A673 (cell line): ENCODE measurements at places on chromosomes 13 and 19. TPM values are rescaled to one million over a fixed set of nuclear protein-coding genes. Genes with fewer than 3 reads are reported as not detected.

- no peaks in the 10 kb centered on the region for H3K27me3 ChIP-seq
- DNase-seq: peak; percentile 23
- H3K4me3 ChIP-seq: no peak overlapping the region
- H3K4me1 ChIP-seq: peaks cover 46% of the 10 kb centered on the region
- H3K36me3 ChIP-seq: peaks cover 12% of the 10 kb centered on the region
These were observed 56.4 kb downstream of the ZDHHC20 start for GRCh38 chr13:21402586-21403307.

The ZNF442 gene
- total RNA-seq: 0.86 and 0.90 TPM in 2 replicates

DNA sequence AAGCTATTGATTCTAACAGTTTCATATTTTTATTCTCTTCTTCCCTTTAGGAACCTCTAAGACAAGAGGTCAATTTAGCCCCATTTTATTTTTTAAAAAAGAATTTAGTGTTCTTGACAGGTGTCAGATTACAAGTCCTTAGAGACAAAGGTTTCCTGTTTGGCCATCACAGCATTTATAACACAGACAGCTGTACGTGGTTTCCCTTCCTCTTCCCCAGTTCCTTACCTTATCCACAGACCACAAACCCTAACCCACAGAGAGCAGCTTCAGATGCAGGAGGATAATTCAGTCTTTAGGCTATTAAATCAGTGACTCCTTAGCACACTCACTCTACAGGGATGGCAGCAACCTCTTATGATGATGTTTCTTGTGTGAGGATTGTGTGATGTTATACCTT lies 1210.1 kb downstream of the DIAPH3 start:
- no peak overlapping the region for H3K4me3 ChIP-seq
- no peaks in the 10 kb centered on the region for H3K36me3 ChIP-seq
- H3K27me3 ChIP-seq: no peaks in the 10 kb centered on the region
- DNase-seq: no peak

DNA sequence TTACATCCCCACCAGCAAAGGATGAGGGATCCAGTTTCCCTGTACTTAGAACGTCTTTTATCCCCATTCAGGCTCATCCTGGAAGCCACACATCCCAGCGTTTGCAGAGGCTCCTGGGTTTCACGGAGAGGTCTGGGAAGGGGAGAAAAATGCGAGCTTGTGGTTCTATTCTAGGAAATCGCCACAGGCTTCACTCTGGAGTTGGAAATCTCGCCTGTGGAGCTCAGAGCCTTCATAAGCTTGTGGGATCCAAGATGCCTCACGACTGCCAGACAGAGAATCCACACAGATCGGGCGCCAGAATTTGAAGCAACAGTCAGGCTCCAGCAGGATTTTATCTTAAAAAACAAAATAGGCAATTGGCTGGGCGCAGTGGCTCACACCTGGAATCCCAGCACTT lies 157.9 kb downstream of the PTPRS start:
- no peak overlapping the region for H3K4me3 ChIP-seq
- H3K4me1 ChIP-seq: no peaks in the 10 kb centered on the region
- H3K27me3 ChIP-seq: no peaks in the 10 kb centered on the region
- H3K27ac ChIP-seq: no peak overlapping the region
- no peak for DNase-seq
- H3K36me3 ChIP-seq: no peaks in the 10 kb centered on the region

DNA sequence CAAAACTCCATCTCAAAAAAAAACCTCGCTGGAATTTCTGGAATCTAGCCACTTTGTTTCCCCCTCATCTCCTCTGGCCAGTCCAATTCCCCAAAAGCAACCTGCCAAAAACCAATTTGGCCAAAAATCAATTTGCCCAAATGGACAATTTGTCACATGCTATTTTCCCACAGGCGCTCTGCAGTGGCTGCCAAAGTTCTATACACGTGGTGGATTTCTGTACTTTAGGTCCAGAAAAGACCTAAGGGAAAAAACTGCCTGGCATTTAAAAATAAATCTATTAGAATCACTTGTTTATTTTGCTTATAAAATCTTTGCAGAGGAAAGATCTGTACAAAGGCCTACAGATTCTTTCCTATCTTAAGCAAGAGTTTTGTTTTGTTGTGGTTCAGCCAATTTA lies 79.4 kb downstream of the MAP4K1 start:
- H3K27ac ChIP-seq: no peak overlapping the region
- H3K36me3 ChIP-seq: no peaks in the 10 kb centered on the region
- H3K27me3 ChIP-seq: no peaks in the 10 kb centered on the region
- no peaks in the 10 kb centered on the region for H3K4me1 ChIP-seq

The ASPDH gene
- 0.45 TPM in 1 of 2 replicates, not detected in the other for total RNA-seq

GRCh38 chr13:37716420-37717195 lies 118.0 kb upstream of the POSTN start:
- H3K4me3 ChIP-seq: no peak overlapping the region
- H3K4me1 ChIP-seq: no peaks in the 10 kb centered on the region
- H3K27me3 ChIP-seq: no peaks in the 10 kb centered on the region
- H3K36me3 ChIP-seq: no peaks in the 10 kb centered on the region

The ZNF439 gene
- total RNA-seq: 4.0 and 4.4 TPM in 2 replicates

The ZNF559 gene
- total RNA-seq: 12.3 and 17.2 TPM in 2 replicates

- H3K4me1 ChIP-seq: peaks cover 2% of the 10 kb centered on the region
- no peak overlapping the region for H3K4me3 ChIP-seq
- H3K27me3 ChIP-seq: peaks cover 4% of the 10 kb centered on the region
- peak; percentile 47 for DNase-seq
- H3K36me3 ChIP-seq: no peaks in the 10 kb centered on the region
These were observed 11.0 kb downstream of the PRKCG start for GRCh38 chr19:53892981-53893325.

DNA sequence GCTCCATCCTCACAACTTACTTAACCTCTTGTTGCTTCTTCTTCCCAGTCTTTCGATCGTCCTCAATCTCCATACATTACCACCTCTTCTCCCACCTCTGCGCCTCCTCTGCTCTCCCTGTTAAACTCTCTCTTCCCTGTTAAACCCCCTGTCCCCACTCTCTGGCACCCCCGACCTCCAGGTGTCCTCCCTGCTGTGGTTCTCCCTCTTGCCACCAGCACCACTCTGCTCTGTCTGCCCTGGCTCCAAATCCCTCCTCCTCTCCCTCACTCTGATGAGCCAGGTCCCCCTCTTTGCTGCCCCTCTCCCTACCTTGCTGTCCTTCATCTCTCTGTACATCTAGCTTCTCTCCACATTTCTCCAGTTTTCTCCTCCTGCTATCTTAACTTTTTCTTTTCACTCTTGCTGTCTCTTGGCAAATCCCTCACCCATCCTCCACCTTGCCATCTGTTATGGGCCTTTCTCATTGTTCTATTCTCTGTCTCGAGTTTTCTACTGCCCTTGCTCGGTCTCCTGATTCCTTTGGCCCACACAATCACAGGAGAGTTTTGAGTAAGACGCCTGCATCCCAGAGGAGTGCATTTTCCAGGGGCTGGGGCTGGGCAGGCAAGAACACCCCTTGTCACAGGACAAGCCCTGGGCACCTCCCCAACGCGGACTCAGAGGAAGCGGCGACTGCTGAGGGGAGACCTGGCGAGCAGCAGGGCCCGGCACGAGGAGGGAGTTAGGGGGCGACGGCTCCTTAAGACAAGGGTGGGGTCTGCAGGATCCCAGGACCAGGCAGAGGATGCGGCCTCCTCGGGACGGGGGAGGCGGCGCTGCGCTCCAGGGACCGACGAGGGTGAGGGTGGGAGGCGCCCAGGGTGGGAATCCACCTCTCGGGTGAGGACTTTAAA lies 21.4 kb upstream of the ERVV-1 start:
- no peak for DNase-seq
- H3K27ac ChIP-seq: no peak overlapping the region
- no peaks in the 10 kb centered on the region for H3K4me1 ChIP-seq
- no peaks in the 10 kb centered on the region for H3K27me3 ChIP-seq
- H3K36me3 ChIP-seq: no peaks in the 10 kb centered on the region

The MCEMP1 gene
- 4.0 and 4.1 TPM in 2 replicates for total RNA-seq

The IGFL1 gene
- total RNA-seq: not detected in 2 replicates

The GAPDHS gene
- not detected in 2 replicates for total RNA-seq

GRCh38 chr13:32902874-32903273 lies 113.3 kb upstream of the KL start:
- no peaks in the 10 kb centered on the region for H3K36me3 ChIP-seq
- H3K4me3 ChIP-seq: no peak overlapping the region
- H3K27ac ChIP-seq: no peak overlapping the region

- H3K4me3 ChIP-seq: no peak overlapping the region
- DNase-seq: peak; percentile 19
- H3K27ac ChIP-seq: no peak overlapping the region
- no peaks in the 10 kb centered on the region for H3K4me1 ChIP-seq
These were observed 17.7 kb downstream of the GRIK5 start for GRCh38 chr19:42052241-42052863.
